Urinary bladder (tissue), 4 donors: ENCODE measurements at places on chromosomes 2 and 18.

- DNase-seq = no peak
Observed at GRCh38 chr2:228016402-228016801, 145.0 kb downstream of the DAW1 start.

DNA sequence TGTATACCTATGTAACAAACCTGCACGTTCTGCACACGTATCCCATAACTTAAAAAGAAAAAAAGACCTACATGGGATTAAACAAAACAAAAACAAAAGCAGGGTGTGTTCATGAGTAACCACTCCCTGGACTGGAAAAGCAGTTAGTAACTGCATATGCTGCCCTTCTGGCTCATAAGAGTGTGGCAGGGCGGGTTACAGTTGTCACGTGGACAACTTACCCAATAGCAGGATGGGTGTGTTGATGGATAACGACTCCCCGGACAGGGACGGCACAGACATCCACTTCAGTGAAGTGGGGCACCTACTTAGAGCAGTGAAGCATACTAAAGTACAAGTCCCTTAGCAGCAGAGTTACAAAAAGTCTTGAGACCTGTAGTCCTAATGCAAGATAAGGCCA lies 136.7 kb downstream of the CCBE1 start:
- DNase-seq = no peak

DNA sequence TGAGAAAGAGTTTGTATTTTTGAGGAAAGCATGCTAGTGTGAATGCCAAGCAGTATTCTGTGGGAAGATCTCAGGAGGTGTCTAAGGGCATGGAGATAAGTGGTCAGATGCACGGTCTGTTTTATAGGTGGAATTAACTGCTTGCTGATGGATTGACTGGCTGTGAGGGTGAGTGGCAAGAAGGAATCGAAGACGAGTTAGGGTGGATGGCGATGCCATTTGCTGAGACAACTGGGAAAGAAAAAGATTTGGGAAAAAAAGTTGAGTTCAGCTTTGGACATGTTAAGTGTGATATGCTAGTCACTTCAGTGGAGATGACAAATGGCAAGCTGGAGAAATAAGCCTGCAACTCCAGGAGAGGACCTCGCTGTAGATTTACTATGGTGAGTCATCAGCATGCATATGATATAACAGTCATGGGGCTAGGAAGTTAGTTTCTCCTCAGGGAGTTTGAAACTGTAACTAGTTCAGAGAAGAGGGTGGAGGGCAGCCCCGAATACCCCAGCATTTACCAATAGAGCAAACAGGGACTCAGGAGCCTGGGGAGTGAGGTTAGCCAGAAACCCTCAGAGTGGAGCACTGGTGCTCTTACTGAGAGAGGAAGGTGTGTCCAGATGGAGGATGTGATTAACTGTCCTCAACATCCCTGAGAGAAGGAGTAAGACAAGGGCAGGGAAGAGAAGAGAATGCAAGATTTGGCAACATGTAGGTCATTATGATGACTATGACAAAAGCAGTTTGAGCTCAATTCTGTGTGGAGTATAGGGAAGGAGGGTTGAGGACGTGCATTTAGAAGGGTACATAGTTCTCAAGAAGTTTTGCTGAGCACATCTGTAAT lies 2.0 kb upstream of the HK2 start:
- DNase-seq = no peak

- no peak for DNase-seq
Observed at GRCh38 chr2:160584972-160585494, 91.4 kb upstream of the RBMS1 start.

DNA sequence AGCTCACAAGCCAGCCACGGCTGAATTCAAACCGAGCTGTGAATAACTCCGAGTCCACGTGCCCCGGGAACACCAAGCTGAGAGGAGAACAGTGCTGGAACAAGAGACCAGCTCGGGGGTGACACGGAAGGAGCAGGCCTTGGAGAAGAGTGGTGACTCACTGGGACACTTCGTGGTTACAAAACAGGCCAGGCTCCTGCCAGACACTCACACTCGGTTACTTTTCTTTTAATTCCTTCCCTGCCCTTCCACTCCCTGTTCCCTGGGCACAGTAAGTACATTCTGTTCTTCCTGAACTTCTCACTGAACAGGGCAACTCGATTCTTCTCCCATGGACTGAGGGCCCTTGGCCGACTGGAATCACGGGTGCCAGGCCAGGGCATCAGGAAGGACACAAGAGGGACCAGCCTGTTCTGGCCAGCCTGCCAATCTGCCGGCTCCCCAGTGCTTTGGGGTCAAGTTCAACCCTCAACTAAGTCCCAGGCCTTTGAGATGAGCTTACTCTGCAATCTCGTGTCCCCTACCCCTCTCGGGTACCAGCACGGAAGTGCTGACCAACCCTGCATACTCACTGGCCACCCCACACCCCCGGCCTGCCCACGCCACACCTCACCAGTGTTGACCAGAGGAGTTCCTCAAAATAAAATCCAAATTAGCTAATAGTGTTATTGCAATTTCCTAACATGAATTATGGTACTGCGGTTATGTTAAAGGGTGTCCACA lies 87.5 kb downstream of the TFCP2L1 start:
- DNase-seq = no peak

GRCh38 chr18:62682371-62682770 lies 33.0 kb upstream of the PHLPP1 start:
- DNase-seq = no peak

DNA sequence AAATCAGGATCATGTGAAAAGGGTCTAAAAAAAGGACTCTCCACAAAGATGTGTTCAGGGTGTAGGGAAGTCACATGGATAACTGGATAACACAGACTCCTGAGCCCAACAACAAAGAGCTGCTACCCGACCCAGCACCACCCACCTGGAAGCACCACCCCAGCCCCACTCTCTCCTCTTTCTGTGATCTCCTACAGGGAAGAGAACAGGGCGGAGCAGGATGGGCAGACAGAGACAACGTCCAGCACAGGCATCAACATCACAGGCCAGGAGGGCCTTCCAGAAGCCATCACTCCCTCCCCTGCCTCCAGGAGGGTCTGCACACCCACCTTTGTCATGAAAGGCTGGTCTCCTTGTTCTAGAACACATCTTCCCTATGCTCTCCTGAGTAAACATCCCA lies 1.3 kb upstream of the CIB4 start:
- DNase-seq = no peak

DNA sequence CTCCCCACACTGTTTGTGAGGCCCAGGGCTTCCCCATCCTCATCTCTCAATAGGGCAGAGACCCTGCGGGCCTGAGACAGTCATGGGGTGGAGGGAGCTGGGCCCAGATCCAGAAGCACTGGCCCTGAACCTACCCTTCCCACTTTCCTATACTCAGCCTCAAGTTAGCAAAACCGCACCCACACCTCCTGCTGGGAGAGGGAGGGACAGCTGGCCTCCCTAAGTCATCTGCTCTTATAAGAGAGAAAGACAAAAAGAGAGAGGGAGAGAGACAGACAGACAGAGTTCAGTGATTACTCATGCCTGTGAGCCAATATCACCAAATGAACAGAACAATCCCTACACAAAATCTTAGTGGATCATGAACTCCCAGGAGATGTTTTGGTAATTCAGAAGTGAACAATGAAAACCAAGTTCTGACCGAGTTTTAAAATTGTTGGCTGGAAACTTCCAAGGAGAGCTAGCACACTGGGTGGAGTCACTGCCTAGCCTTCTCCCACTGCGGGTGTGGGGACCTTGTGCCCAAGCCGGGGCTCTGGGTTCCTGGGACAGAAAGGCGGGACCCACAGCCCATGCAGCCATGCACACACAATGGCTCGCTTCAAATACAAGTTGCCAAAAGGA lies 130.5 kb downstream of the PXDN start:
- no peak for DNase-seq

- no peak for DNase-seq
Observed at GRCh38 chr18:6365385-6365784, 49.3 kb downstream of the L3MBTL4 start.

DNA sequence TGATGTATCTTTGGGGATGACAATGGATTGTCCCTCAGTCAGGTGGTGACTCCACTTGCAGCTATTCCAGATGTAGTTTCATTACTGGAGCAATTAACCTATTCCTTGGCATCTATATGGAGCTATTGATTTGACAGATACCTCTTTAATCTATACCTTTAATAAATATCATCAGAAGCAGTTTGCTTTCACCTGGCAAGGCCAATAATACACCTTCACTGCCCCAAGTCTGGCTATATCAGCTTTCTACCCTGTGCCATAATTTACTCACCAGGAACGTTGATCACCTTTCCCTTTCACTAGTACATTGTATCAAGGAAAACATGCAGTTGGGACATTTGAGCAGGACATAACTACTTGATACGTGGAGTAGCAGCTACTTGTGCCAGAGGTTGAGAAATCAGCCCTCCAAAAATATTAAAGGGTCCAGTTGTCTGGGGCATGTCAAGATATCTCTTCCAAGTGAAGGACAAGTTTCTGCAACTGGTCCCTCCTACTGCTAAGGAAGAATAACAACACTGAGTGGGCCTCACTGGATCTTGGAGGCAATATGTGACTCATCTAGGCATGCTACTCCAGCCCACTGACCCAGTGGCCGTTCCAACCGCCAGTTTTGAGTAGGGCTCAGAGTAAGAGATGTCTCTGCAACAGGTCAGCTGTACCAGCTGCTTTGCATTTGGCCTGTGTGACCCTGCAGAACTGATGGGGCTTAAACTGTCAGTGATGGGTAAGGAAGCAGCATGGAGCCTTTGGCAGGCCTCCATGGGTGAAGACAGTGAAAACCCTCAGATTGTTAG lies 67.0 kb downstream of the PSMG2 start:
- DNase-seq = no peak

DNA sequence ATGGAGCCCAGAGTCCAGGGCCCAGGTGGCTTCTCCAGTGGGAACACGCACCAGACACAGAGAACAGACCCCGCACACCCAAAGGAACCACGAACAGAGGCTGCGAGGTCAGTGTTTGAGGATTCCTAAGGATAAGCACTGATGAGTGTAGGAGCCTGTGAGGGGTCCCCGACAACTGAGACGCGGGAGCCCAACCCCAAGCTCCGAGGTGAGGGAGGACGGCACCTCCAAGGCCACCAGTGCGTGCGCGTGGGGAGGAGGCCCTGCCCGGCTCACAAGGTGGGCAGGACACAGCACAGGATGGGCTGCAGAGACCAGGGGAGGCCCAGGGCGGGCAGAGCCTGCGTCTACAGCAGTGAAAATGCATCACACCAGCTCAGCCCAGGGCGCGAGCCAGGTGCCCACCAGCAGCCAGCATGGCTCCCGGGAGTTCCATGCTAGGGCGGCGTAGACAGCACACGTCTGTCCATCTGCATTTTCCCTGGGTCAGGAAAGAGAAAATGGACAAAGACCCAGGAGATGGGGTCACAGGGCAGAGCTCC lies 189.1 kb downstream of the EIPR1 start:
- no peak for DNase-seq

- DNase-seq = no peak
Observed at GRCh38 chr2:138522556-138522955, 21.0 kb downstream of the SPOPL start.

DNA sequence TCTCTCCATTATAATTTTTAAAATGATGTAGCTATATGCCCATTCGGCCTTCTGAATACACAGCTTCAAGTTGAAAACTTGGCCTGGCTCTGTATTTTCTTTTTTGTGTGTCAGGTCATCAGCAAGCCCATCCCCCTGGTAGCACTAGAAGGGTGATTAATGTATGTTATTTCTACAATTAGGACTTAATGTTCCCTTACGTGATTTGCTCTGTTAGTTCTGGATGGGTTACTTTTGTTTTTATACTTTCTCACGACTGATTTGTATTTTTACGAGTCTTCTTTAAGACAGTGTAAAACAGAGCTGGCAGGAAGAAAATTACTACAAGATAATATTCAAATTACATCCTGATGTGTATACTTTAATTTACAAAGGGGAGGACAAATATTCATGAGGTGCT lies 88.4 kb upstream of the RGPD4 start:
- peak; percentile 2 for DNase-seq

DNA sequence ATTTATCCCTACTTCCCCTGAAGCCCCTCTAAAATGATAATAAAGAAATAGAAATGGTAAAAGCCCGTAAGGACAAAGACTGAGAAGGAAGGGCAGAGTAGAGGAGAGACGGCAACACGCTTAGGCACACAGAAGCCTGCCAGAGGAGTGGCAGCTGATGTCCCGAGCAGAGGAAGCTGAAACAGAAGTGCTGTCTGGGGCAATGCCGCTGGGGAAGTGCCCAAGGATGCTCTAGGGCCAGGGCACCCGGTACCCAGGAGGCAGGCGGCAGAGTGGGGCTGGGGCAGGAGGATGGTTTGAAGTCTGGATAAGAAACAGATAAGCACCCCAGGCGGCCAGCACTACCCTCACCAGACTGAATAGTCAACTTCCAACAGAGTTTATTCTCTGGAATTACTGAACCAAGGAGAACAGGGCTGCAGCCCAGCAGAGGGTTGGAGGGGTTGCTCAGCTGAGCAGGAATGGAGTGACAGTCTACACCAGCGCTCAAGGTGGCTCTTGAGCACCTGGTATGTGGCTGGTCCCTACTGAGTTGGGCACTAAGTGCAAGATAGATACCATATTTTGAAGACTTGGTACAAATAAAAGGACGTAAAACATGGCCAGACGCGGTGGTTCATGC lies 22.4 kb downstream of the TMEM37 start:
- no peak for DNase-seq

- no peak for DNase-seq
Observed at GRCh38 chr18:41021089-41021488, 933.9 kb upstream of the PIK3C3 start.

GRCh38 chr18:12451428-12451827 lies 43.7 kb downstream of the PRELID3A start:
- DNase-seq = no peak

GRCh38 chr18:68298330-68298729 lies 416.6 kb downstream of the TMX3 start:
- DNase-seq = no peak

DNA sequence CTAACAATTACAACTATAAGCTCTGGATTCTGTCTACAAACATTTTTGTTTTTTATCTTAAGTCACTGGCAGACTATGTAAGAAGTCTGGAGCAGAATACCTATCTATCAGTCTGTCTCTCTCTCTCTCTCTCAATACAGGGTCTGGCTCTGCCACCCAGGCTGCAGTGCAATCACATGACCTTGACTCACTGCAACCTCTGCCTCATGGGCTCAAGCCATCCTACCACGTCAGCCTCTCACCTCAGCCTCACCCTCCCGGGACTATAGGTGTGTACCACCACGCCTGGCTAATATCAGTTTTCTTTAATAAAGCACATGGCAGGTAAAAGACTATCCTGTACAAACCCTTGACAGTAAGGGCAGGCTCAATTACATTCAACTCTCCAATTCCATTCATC lies 96.9 kb downstream of the OSBPL1A start:
- no peak for DNase-seq

DNA sequence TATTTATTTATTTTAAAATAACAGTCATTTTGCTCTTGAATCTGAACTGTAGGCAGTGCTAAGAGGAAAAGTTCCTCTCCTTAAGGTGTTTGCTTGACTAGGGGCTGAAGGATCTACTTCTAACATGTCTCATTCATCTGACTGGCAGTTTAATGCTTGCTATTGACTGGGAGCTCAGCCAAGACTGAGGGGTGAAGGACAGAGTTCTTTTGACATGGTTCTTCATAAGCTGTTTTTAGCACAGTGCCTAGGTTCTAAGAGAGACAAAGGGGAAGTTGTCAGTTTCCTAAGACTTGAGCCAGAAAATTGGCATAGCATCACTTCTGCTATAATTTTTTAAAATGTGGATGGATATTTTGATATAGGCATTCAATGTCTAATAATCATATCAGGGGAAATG lies 73.0 kb downstream of the COMMD1 start:
- no peak for DNase-seq
